ENCODE measurements at places on chromosomes 4 and X.

DNA sequence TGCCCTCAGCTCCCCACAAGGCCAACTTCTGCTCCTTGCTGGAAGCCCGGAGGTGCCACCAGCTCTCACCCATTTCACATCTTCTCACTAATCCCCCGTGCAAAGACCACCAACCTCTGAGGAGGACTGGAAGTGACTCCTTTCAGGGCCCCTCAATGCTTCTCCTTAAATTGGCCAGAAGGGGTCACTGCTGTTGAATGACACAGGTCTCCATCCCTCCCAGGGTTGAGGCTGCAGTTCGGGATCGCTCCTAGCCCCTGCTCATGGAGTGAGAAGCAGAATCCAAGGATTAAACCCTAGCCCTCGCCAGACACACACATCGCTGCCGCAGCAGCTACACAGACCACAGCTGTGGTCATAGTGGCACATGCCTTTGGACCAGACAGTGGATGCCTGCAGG, 279.5 kb upstream of the TAPT1 start:
- no peak for DNase-seq

- DNase-seq, result no peak
Observed at GRCh38 chrX:66602381-66602938, 36.4 kb downstream of the EDA2R start.

- peak; percentile 60 for DNase-seq
Observed at GRCh38 chr4:602559-602942, 22.8 kb upstream of the PDE6B start.

DNA sequence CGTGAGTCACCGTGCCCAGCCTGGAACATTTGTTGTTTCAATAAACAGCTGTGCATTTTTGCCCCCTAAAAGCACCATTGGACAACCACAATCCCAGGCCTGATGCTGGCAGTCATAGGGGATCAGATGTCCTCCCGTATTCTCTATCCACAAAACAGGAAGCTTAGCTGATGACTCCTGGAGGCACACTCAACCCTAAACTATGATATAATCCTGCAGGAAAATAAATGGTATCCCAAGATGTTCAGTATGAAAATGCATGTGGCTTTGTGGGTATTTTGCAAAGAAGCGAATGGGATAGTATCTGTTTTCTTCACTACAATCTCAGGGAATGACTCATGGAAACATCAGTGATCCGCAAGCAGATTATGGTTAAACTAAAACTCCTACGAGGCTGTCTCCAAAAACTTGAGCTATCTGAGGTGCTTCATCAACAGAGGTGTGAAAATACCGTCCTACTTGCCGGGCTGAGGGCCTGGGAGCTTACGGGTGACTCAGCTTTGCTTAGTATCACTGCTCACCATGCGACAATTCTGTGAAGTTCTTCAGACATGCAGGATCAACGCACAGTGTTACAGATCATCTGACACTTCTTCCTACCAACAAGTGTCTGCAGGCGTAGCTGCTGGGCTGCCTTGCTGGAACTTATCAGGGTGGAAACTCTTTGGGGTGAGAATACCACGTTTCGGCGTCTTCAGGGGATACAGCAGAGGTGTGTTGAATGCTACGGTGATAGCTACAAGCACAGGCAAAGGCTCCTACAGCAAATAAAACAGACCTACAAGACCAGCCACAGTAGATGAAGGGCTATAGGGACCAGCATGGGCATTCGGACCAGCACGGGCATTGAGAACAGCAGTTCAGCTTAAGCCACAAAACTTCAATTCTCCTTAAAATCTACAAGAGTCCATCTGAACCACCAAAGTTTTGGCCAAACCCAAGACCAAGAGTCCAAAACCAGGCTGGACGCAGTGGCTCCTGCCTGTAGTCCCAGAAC, 148.5 kb downstream of the DHRSX start:
- DNase-seq, result peak; percentile 8

DNA sequence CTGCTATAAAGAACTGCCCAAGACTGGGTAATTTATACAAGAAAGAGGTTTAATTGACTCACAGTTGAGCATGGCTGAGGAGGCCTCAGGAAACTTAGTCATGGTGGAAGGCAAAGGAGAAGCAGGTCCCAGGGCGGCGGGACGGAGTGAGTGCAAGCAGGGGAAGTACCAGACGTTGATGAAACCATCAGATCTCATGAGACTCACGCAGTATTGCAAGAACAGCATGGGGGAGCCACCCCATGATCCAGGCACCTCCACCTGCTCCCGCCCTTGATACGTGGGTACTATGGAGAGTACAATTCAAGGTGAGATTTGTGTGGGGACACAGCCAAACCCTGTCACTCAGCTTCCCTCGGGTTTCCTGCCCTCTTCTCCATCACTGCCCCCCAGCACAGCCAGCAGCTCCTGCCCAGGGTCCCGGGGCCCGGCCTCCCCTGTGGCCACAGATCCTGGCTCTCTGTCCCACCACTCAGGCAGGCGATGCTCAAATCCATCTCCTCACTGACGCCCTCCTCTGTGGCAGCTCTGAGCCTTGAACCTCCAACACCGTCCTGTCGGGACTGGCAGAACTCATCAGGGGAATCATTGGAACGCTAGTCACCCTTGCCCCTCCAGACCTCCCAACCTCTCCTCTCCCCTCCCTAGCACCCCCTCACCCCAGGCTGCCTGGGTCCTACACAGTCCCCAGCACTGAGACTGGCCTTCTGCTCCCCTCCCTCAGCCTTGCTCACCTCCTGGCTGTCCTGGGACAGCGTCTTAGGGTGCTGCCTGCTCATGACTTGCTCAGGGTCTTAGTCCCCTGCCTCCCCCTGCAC, 37.6 kb downstream of the FGFRL1 start:
- peak; percentile 56 for DNase-seq

DNA sequence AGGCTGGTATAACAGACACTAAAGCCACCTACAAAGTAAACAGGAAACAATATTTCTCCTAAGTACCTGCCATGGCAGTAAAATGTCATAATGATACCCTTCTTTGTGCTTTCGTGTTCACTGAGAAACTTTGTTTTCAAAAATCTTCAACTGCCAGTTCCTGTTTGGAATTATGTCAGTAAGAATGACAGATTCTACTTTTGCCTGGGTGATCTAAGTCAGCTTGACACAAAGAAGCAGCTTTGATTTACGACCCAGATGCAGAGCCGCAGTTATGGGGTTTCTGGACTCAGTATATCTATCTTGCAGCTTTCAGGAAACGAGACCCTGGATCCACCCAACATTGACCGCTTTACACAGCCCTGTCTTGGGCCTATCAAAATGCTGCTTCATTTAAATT, 71.2 kb downstream of the SNX25 start:
- DNase-seq, result no peak

GRCh38 chrX:1442016-1442665, 10.6 kb downstream of the ASMTL start:
- no peak for DNase-seq

DNA sequence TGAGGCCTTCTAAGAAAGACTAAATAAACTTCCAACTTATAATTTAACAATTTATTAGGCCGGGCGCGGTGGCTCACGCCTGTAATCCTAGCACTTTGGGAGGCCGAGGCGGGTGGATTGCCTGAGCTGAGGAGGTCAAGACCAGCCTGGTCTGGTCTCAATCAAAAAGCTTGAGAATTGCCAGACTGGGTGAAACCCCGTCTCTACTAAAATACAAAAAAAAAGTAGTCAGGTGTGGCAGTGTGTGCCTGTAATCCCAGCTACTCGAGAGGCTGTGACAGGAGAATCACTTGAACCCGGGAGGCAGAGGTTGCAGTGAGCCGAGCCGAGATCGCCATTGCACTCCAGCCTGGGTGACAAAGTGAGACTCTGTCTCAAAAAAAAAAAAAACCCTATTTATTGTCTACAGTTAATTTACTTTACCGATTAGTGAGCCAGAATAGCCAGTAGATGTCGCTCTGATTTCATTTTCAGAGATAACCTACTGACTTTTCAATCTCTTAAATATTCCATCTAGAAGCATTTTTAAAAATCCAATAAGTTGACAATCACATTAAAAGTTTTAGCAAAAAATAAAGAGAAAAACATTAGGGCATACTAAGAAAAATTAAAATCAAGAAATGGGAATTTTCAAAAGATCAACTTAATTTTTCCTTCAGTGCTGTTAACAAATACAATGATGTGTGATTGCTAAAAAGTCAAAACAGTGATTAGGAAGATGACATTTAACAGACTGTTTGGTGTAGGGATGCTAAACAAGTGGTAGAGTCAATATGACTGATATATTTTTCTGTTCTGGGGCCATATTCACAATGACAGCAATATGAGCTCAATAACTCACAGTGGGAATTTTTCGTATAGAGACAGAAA, 4.3 kb upstream of the SHROOM3 start:
- no peak for DNase-seq

GRCh38 chr4:48224606-48225005, 45.0 kb downstream of the TEC start:
- DNase-seq, result no peak

DNA sequence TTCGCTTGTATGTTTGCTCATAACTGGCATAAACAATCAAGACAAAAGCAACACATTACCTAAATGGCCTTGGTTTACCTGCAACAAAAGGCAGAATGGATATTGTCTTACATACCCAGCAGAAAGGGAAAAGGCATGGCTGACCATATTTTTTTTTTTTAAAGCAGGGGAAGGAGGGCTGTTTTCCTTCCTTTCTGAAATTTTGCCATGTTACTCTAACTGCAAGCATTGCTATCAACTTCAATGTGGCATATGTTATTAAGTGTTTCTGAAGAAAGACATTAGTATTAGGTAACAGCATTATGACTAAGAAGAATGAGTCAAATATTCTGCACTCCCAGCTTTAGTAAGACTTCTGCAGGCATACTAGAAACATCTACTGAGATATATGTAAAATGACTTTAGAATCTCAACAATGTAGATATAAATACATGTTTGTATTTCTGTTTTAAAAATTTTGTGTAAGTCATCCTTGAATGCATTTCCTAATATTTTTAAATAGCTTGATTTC, 512.6 kb upstream of the FAM241A start:
- no peak for DNase-seq

DNA sequence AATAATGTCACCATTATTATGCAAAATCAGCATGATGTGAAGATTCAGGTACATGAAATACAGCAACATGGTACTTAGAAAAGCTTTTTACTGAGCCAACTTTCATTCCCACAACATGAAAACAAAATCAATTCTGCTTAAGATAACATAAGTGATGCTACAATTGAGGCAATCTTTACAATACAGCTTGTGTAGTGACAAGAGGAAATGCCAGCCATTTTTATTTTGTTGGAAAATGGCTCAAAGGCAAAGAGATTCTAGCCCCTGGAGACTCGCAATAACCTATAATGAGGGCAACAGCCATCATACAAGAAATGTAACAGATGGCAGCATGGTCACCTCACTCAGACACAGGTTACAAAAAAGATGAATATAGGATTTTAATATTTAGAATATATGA, 560.4 kb downstream of the SPOCK3 start:
- no peak for DNase-seq

GRCh38 chr4:182625193-182625592, 292.0 kb downstream of the DCTD start:
- DNase-seq, result no peak

GRCh38 chr4:87087420-87087819, 133.0 kb downstream of the KLHL8 start:
- no peak for DNase-seq

DNA sequence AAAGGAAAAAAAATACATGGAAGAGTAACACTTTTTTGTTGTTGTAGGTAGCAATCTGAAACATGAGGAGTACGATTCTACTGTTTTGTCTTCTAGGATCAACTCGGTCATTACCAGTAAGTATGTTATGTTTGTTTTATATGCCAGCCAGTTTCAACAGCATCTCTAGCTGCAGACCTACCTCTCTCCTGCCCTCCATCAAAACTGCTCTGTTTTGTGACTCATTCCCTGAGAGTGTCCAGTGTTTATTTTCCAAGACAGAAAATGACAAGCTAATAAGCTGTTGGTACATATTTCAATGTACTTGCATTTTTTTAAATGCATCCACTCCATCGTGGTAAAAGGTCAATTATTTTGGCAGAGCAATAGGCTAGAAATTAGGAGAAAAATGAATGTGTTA, 347 bp downstream of the AMTN start:
- DNase-seq, result no peak

DNA sequence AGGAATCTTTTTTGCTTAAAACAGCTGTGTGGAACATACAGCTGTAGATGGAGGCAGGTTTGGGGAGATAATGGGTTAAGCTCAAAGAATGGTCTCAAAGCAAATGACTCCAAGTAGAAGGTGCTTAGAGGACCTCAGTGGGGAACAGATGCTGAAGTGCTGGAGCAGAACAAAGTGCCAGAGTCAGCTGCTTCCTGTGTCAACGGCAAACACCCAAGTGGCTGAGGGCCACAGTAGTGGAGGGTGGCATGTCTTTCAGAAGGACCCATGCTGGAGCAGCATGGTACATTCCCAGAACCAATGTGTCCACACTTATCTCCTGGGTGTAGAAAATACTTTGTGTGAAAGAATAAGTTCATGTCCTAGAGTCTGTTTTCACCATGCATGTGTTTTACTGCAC, 197.5 kb downstream of the CCNG2 start:
- no peak for DNase-seq

- DNase-seq, result no peak
Observed at GRCh38 chr4:30559481-30559880, 160.7 kb upstream of the PCDH7 start.

GRCh38 chrX:76220856-76221255, 48.0 kb downstream of the PBDC1 start:
- DNase-seq, result no peak

- no peak for DNase-seq
Observed at GRCh38 chr4:7092026-7092425, 24.2 kb upstream of the GRPEL1 start.

- DNase-seq, result no peak
Observed at GRCh38 chr4:155978810-155979209, 25.1 kb upstream of the CTSO start.

- DNase-seq, result no peak
Observed at GRCh38 chrX:77342004-77342403, 105.2 kb upstream of the FGF16 start.

DNA sequence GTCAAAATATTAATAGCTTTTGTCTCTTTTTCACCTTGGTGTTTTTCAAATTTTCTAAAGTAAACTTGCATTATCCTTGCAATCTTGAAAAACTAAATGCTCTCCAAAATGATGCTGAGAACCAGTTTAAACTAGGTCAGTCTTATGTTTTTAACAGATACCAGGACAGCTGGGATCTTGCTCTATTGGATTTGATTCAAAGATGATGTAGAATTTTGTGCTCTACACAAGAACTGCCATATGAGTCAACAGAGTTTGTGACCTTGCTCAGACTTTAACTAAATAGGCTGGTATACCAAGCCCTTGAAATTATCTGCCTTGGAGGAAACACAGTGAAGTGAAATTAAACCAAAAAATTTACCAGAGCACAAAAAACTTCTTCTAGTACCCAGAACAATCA, 991.1 kb downstream of the STPG2 start:
- no peak for DNase-seq

- DNase-seq, result no peak
Observed at GRCh38 chr4:23648854-23649596, 240.8 kb downstream of the PPARGC1A start.

DNA sequence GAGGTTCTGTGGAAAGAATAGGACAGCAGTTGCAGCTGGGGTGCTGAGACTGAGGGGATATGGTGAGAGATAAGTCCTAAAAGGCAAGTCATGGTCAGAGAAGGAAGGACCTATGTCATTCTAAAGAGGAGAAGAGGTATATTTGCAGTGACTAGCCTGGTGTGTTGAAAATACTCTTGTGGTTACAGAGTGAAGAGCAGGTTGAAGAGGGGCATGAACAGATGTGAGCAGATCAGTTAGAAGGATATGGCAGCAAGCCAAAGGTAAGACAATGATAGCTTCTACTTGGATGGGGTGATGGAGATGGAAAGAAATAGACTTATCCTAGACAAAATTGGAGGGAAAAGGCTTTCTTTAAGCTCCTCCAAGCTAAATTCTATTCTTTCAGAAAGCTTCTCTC, 469.8 kb upstream of the CPEB2 start:
- no peak for DNase-seq

GRCh38 chr4:113209153-113209552, 159.7 kb downstream of the ANK2 start:
- DNase-seq, result no peak

All from stimulated activated CD4-positive, alpha-beta T cell treated with anti-CD3 and anti-CD28 coated beads, Interleukin-15, amount 100 ng/mL, for 48 hours (primary cell).